Stimulated activated CD4-positive, alpha-beta T cell treated with anti-CD3 and anti-CD28 coated beads, Interleukin-4, amount 100 ng/mL, for 24 hours (primary cell): ENCODE measurements at places on chromosomes 13 and 19.

DNA sequence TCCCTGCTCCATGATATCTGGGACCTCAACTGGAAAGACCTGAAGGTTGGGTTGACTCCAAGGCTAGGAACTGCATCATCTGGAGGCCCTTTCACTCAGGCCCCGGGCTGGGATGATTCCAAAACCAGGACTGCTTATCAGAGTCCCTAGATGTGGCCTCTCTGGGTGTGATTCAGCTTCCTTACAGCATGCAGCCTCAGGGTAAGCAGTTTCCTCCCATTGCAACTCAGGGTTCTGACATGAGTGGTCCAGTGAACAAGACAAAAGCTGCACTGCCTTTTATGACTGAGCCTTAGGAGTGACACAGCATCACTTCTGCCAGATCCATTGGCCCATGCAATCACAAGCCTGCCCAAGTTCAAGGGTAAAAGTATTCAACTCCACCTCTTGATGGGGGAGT lies 502.8 kb downstream of the COG6 start:
- no peak for DNase-seq

- DNase-seq, result no peak
Measured at GRCh38 chr13:24905242-24905641, 141.3 kb downstream of the RNF17 start.

DNA sequence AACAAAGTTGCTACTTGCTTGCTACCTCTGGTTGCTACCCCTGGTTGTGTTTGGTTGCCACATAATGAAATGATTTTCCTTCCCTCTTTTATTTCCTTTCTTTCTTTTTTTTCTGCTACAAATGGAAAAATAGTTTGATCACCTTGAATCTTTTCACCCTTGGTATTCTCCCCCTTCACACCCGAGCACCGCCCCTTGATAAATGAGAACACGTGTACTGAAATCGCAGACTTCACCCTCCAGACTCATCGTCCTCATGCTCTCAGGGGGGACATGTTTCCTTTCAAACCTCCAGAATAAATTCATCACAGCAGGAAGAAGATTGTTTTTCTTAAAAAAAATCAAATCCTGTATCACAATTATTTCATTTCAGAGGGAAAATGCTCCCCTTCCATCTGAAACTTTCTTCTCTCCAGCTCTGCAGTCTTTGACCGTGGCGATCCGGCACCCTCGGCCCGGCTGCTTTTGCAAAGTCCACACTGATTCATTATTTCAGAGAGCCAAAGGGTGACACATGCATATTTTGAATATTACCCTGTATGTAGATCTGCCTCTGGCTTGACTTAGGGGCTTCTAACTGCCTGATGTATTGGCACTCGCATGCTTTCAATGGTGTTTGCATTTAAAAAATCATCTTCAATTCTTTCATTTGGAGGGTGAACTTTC lies 222.6 kb upstream of the MAB21L1 start:
- DNase-seq, result no peak

DNA sequence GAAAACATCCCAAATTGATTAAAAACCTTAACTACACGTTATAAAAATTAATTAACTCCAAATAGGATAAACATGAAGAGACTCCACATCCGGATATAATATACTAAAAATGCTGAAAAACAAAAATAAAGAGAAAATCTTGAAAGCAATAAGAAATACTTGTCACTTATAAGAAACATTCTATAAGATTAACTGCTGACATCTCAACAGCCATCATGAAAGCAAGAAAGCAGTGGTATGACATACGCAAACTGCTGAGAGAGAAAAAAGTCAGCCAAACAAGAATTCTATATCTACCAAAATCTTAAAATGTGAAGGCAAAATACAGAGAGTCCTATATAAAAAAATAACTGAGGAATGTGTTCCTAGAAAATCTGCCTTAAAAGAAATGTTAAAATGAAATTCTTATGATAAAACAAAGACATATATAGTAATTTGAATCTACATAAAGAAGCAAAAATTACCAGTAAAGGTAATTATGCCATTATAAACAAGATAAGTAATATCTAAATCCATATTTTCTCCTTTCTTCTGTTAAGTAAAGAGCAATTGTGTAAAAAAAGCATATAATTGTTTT lies 1851.1 kb downstream of the PCDH9 start:
- no peak for DNase-seq

GRCh38 chr19:23071147-23071511 lies 45.7 kb upstream of the ZNF730 start:
- DNase-seq, result no peak

- no peak for DNase-seq
Measured at GRCh38 chr19:4581666-4582553, 22.4 kb upstream of the SEMA6B start.
